CD4-positive, alpha-beta T cell treated with Interleukin-4 for 4 hours (primary cell): ENCODE measurements at places on chromosomes 11 and 22.
A peak's percentile ranks its signal among the peaks of the same experiment; 100 is the strongest.

DNA sequence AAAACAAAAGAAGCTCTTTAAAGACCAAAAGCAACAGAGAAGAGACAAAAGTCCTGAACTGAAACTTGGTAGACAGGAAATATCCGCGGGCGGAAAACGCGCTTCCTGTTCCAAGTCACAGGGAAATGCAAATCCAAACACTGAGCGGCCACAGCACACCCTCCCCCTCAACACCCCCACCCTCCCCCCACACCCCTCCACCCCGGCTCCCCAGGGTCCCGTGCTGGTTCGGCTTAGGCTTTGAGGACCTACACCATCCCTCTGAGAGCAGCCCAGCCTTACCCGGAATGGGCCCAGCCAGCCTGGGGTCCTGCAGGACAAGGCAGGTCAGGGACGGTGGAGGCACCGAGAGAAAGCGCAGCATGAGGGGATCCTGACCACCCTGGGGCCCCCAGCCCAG lies 160.4 kb downstream of the BRD1 start:
- no peak for DNase-seq

DNA sequence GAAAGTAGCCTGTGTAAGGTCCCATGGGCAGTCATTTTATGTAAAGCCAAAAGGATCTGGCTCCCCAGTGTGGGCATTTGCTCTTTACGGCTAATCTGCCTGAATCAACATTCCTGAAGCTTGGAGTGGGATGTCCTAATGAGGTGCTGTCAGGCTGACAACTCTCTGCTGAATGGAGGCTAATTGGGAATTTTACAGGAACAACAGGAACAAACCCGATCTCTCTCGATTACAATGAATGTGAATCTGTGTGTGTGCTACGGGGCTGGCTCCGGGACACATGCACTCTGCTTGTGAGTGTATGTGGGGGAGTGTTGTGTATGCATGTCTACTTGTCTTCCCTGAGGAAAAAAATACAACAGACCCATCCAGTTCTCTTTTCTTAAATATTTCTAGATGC lies 415.2 kb downstream of the TENM4 start:
- no peak for DNase-seq

GRCh38 chr11:114237321-114238280 lies 58.6 kb upstream of the NNMT start:
- no peak for DNase-seq

DNA sequence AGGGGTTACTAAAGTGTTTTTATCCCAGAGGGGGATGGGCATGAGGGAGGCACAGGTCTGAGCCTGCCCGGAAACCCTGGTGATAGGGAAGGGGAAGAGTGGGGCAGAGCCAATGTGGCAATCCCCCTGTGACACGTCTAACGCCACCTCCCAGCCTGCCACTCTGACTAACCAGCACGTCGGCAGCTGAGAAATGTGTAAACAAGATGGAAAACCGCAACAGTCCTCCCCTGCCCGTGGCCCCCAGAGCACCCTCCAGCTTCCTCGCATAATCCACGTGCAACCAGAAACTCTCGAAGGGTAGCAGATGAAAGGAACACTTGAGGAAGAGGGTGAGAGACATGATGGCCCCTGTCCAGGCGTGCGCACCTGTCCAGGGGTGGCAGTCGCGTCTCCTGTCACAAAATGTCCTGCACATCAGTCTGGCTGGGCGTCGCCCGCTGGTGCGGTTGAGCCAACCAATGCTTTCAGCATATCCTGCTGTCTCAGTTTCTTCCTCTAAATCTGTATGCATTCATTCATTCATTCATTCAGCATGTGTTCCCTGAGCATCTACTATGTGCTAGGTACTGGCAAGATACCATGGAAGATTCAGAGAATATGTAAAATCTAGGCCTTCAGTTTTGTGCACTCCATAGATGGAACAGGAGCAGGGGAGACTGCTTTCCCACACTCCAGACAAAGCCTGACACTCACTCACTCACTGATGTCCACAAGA lies 4.5 kb downstream of the TMPRSS4 start:
- no peak for DNase-seq

DNA sequence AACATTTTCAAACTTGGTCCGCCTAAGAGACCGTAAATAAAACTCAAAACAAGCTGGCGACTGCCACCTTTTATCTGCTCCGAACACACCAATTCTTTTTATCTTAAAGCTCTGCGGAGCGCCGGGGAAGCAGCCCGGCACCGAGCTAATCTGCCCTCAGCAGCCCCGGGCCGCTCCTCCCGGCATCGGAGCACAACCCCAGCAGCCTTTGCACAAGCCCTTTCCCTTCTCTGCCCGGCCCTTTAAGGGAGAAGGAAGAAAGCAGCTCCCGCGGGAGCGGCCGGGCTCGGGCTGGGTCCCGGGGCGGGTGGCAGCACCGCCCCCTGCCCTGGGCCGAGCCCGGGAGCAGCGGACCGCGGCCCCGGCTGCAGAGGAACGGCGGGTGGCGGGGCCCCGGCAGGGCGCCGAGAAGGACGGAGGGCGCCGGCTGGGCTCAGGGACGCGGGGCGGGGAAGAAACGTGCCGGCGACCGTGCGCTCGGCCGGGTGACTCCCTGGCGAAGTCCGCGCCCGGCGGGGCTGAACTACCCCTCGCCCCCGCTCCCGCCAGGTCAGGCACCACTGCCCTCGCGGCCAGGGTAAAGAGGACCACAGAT lies 133.6 kb upstream of the C11orf58 start:
- DNase-seq = no peak

- DNase-seq = peak; percentile 91
Measured at GRCh38 chr11:35077709-35078469, 61.1 kb upstream of the CD44 start.

GRCh38 chr22:39800790-39801520 lies 92.6 kb downstream of the ENTHD1 start:
- no peak for DNase-seq

DNA sequence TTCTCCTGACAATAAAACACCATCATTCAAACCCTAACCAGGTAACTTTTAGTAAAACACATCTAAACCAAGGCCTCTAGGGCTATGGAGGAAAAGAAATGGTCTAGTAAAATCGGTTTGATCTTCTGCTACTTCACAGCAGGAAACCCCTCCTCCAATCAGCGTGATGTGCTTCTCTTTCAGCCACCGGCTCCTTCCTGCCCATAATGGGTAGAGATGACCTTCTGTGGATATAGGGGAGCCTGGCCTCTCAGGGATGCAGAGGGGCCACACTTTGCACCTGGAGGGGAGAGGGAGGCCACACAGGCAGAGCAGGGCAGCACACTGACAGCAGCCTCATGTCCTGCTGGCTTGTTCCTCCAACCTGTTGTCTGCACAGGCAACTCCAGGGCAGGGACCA lies 6.9 kb downstream of the EHD1 start:
- DNase-seq = no peak

DNA sequence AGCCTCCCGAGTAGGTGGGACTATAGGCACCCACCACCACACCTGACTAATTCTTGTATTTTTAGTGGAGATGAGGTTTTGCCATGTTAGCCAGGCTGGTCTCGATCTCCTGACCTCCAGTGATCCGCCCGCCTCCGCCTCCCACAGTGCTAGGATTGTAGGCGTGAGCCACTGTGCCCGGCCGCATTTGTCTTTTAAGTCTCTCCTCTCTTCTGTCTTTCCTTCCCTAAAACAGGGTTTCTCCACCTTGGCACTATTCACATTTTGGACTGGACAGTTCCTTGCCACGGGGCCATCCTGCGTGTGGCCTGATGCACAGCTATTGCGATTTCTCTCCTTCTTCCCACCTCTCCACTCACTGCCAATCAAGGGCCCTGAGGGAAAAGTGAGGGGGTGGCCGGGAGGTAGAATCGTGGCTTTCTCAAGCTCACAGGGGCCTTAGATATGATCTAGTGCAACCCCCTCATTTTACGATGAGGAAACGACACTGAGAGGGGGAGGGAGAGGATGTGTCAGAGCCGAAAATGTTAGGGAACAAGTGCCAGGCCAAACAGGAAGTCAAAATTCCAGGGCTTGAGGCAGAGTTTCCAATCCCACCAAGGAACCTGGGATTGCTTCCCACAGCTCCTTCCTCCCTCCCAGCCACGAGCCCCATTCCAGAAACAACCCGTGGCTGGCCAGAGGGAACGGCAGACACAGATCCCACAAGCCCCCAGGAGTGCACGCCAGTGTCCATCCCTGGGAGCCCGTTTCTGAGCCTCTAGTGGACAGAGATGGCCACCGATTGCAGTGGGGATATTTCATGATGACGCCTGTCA lies 21.2 kb downstream of the SCGB1A1 start:
- DNase-seq = no peak

- no peak for DNase-seq
Measured at GRCh38 chr11:87866951-87867350, 308.3 kb downstream of the RAB38 start.

GRCh38 chr11:1844221-1845094 lies 5.7 kb downstream of the TNNI2 start:
- peak; percentile 67 for DNase-seq

GRCh38 chr22:20639750-20640149 lies 132.3 kb downstream of the MED15 start:
- DNase-seq = no peak

GRCh38 chr22:40482391-40482790 lies 112.0 kb downstream of the SGSM3 start:
- no peak for DNase-seq

- DNase-seq = no peak
Measured at GRCh38 chr11:76916712-76917111, 56.0 kb downstream of the ACER3 start.

GRCh38 chr11:1205121-1205986 lies 17.5 kb upstream of the MUC5B start:
- no peak for DNase-seq

DNA sequence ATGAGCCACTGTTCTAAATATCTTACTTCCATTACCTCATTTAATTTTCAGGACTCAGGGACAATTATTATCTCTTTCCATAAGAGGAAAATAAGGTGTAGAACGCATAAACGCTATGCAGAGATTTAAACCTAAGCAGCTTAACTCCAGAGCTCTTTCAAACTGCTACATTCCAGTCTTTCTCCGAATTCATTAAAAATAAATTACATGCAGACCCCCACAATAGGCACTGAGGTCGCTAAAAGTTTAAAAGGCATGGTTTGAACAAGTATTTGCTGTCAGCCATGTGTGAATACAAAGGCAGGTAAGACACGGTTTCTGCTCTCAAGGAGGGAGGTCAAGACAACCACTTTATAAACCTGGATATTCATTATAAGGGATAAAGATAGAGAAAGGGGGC lies 983 bp downstream of the NARS2 start:
- DNase-seq = no peak

DNA sequence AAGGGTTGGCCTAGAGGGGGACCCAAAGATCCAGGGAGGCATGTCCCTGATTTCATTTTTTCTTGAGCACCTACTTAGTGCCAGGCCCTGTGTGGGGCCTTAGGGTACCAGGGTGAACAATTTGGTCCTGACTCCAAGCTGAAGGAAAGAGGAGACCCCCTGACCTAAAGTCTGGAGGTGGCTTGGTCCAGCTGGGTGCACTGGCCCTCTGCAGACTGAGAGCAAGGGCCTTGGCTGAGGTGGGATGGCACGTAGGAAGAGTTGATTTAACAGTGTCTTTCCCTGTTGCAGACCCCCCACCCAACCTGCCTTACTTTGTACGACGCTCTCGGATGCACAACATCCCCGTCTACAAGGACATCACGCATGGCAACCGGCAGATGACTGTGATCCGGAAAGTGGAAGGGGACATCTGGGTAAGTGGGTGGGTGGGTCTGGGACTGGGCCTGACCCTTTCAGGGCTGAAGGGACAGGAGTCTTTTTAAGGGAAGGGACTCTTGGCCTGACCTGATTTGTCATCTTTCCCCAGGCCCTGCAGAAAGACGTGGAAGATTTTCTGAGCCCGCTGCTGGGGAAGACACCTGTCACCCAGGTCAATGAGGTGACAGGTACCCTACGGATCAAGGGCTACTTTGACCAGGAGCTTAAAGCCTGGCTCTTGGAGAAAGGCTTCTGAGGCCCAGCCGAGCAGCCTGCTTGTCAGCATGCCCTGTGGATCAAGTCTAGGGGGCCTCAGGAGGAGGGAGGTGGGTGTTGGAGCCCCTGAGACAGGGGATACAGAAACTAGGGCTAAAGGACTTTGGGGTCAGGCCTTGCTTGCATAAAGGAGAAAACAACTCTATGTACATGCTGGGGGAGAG lies 3.3 kb downstream of the MRPL49 start:
- DNase-seq = no peak

- DNase-seq = no peak
Measured at GRCh38 chr11:127995921-127996320, 591.4 kb downstream of the ETS1 start.

GRCh38 chr22:35519306-35520000 lies 21.2 kb upstream of the RASD2 start:
- no peak for DNase-seq

DNA sequence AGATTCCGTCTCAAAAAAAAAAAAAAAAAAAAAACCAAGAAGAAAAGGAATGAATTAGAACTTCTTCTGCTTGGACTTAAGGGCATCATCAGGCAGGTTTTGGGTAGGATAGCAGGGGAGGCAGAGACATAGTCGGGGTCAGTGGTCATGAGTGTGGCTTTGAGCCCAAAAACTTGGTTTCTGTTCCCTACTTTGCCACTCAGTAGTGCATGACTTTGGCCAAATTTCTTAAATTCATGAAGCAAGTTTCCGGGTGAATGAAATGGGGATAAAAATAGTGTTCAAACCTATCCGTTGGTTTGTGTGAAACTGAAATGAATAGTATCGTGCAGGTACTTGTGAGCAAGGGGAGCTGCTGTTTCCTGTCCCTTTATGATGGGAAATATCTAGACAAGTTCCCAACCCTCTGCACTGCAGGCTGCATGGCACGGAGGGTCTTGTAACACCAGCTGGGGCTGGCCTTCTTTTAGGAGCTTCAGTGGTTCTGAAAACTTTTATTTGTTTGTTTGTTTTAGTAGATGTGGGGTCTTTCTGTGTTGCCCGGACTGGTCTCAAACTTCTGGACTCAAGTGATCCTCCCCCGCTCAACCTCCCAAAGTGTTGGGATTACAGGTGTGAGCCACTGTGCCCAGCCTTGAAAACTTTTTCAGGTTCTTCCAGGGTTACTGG lies 18.4 kb downstream of the NEAT1 start:
- DNase-seq = no peak

DNA sequence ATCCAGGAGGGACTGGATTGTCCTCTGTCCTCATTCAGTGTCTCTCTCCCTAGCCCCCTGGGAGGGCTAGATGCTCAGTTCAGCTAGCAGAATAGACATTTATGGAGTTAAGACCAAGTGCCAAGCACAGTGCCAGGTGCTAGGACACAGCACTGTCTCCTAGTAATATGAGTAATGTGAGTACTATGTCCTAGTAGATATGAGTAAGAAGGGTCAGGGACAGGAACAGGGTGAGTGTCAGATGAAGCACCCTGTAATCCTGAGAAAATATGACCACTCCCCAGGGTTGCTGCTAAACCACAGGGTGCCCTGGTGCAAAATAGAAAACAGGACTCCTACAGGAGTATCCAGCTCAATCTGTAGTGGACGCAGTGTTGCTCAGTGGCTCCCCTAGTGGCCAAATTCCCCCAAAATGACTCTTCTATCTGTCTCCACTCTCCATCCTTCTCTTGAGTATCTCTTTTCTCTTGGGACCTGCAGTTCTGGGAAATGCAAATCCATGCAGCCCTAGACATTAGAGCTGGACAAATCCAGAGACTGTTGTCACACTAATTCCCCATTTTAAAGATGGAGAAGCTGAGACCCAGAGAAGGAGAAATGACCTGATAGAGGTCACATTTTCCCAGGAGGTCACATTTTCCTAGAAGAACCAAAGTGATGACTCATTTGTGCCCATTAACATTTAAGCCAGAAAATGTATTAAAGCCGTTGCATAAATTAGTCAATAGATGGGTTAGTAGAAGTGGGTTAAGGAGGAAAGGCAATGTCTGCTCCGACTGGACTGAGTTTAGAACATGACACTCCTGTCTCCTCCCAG lies 214.3 kb downstream of the NXPE2 start:
- DNase-seq = no peak

- DNase-seq = no peak
Measured at GRCh38 chr22:21981874-21982273, 713 bp downstream of the TOP3B start.

- peak; percentile 17 for DNase-seq
Measured at GRCh38 chr11:118607401-118608359, at the start of gene PHLDB1. TSS of gene PHLDB1 (plus strand) at chr11:118607615. CDS start at chr11:118613837, 6,222 bp downstream.
